ENCODE measurements at places on chromosomes 4 and X.

DNA sequence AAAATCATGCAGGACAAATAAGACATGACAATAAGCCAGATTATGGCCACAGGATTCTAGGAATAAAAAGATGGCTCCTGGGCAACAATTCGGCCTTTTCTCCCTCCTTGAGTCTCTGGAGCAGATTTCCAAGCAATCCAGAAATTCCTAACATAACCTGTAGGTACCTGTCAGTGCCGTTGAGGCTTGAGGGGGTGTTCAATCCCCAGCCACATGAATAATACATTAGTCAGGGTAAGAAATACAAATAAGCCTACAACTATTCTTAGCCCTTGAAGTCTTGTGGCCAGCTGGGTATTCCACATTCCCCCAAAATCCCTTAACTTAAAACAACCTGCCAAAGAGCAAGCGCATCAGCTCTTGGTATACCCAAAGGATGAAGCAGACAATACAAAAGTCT is 9.7 kb downstream of the CXorf38 start:
- no peak for DNase-seq

DNA sequence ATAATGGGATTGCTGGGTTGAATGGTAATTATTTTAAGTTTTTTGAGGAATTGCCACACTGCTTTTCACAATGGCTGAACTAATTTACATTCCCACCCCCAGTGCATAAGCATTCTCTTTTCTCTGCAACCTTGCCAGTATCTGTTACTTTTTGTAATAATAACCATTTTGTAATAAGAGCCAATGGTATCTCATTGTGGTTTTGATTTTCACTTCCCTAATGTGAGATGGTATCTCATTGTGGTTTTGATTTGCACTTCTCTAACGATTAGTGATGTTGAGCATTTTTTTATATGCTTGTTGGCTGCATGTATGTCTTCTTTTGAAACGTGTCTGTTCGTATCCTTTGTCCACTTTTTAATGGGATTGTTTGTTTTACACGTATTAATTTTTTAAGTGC is 213.1 kb upstream of the HDX start:
- no peak for DNase-seq

DNA sequence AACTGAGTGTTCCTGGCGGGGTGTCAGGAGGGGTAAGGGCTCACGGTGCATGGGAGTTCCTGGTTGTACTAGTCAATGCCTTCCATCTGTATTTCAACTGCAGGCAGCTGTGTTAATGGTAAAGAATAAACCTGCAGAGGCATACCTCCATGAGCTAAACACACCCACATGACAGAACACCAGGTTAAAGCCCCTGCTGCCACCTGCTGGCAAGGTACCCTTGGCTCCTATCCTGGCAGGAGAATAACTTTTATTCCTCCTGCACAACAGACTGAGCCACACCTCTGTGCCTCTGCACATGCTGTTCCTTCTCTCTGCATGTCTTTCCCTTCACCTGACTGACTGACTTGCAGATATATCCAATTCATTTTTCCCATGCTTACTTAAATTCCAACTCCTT is 11.1 kb downstream of the ITIH6 start:
- DNase-seq: no peak

GRCh38 chr4:71229477-71230270 is 109.1 kb upstream of the SLC4A4 start:
- DNase-seq: peak; percentile 12

- no peak for DNase-seq
Measured at GRCh38 chr4:106022454-106022853, 127.2 kb downstream of the NPNT start.

DNA sequence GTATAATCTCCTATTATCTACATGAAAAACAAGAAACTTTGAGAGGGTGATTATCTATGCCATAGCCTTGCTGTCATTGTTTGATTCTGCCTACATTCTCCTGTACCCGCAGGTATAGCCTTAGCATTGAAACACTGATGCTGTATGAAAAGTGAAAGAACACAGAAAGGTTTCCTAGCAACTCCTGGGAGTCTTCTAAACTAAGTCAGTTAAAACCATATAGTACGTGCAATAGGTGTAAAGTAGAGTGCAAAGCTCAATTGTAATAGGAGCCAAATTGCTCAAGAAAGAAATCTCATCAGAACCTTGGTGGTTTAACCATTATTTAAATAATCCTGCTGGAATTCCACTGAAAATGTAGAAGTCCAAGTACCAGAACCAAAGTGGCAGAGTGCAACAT is 489.7 kb downstream of the PCDH10 start:
- no peak for DNase-seq

GRCh38 chr4:3868211-3869173 is 102.3 kb downstream of the ADRA2C start:
- DNase-seq: no peak

DNA sequence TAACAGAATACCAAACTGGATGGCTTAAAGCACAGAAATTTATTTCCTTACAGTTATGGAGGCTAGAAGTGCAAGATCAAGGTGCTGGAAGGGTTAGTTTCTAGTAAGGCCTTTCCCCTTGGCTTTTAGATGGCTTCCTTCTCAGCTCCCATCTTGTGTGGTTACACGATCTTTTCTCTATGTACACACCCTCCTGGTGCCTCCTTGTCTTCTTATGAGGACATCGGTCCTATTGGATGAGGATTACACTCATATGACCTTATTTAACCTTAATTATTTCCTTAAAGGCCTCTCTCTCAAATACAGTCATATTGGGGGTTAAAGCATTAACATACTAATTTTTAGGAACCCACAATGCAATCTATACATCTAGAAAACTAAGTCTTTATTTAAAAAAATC is 787.9 kb upstream of the GALNTL6 start:
- DNase-seq: no peak

DNA sequence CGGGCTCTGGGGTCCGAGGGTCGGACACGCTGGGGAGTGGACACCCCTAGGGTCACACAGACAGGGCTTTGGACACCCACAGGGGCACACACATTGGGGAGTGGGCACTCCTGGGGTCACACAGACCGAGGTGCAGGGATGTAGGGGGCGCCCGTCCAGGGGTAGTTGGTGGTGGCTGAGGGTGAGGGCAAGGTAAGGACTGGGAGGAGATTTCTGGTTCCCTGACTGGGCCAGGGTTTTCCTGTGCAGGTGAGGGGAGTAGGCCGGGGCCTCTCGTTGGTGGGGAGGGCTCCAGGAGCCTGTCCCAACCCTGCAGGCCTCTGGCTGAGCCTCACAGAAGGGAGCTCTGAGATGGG is 21.9 kb upstream of the WDR45 start:
- no peak for DNase-seq

DNA sequence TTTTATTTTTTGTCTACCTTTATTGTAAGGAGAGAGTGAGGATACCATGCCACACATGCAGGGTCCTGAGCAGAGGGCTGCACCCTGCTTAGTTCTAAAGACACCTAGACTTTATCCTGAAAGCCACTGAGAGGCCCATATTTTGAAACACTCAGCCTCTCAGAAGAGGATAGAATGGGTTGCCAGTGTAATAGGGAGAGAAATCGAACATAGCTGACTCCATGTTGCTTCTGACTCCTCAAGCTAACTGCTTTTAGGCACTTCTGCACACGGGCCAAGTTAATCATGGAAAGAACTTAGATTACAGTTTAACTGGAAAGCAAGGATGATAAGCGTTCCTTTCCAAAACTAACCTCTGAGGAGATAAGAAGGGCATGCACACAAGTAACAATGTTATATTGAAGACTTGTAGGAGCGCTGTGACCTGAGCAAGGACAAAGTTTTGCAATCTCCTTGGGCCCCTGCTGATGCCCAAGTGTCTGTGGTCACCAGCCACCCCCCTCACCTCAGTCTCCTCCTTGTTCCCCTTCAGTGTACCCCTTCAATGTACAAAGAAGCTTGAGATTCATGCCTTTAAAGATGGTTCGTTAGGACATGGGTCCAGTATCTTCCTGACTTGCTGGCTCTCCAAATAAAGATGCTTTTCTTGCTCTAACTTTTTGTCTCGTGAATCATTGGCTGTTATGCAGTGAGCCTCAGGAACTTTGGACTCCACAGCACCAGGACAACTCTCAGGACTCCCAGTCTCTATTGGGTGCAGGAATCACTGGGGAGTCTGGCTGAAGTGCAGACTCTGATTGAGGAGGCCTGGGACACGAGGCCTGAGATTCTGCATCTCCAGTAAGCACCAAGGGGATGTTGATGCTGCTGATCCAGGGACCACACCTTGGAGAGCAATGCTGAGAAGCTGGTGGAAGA is 25.4 kb upstream of the CD99 start:
- no peak for DNase-seq

DNA sequence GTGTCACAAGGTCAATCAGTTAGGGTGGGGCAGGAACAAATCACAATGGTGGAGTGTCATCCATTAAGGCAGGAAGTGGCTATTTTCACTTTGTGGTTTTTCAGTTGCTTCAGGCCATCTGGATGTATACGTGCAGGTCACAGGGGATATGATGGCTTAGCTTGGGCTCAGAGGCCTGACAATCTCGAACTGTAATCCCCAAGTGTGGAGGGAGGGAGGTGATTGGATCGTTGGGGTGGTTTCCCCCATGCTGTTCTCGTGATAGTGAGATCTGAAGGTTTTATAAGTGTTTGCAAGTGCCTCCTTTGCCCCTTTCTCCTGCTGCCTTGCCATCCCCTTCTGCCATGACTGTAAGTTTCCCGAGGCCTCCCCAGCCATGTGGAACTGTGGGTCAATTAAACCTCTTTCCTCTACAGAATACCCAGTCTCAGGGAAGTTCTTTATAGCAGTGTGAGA is 36.7 kb upstream of the STS start:
- no peak for DNase-seq

DNA sequence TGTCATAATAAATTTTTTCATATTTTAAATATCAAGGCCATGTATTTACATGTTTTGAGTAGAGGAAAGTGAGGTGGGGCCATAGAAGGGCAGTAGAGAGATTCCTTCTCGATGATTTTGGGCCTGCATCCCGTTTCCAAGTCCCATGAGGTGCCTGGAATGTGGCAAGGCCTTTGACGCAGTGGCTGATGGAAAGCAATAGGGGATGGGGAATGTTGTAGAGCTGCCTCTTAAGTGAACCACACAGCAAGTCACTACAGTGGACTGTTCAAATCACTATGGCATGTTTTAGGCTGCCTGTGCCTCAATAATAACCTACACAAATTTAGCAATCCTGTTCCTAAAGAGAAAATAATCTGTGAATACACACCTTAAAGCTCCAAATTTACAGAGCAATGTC is 48.3 kb downstream of the ANXA5 start:
- DNase-seq: no peak
